Smooth muscle cell of bladder (primary cell): ENCODE measurements at places on chromosomes 5 and 9. TPM values are rescaled to one million over a fixed set of nuclear protein-coding genes. Genes with fewer than 3 reads are reported as not detected.

The MCC gene
- total RNA-seq, result 64.7 and 91.6 TPM in 2 replicates

The JAKMIP2 gene
- under 0.01 and 0.57 TPM in 2 replicates for total RNA-seq

The ASS1 gene
- 329 and 331 TPM in 2 replicates for total RNA-seq

The ABLIM3 gene
- 7.7 and 9.2 TPM in 2 replicates for total RNA-seq

The SH2D3C gene
- under 0.01 and 0.37 TPM in 2 replicates for total RNA-seq

The LRRC19 gene
- not detected in 2 replicates for total RNA-seq

The DDX4 gene
- total RNA-seq, result not detected in 2 replicates

The SERF1B gene
- 5.3 and 17.0 TPM in 2 replicates for total RNA-seq

The ADAMTSL1 gene
- 7.4 and 26.1 TPM in 2 replicates for total RNA-seq
